HuH-7 (cell line): ENCODE measurements at places on chromosomes 7 and 10.

DNA sequence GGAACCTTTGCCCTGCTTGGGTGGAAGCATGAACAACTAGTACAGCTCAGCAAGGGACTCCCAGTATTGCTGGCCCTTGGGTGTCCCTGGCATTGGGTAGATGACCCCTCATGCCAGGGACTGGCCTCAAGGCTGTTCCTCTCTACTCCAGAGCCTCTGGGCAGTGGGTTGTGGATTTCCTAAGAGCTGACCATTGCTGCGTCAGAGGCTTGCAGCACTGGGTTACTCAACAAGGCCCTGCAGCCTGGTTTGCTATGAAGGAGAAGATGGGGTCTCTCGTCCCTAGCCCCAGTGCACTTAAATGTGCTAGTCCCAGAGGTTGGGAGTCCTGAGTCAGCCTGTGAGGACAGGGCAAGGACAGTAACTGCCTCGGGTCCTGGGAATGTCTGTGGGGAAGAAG lies 2.5 kb downstream of the VSIR start:
- no peak for DNase-seq

GRCh38 chr10:106793617-106794016 lies 370.9 kb downstream of the SORCS1 start:
- no peak for DNase-seq

DNA sequence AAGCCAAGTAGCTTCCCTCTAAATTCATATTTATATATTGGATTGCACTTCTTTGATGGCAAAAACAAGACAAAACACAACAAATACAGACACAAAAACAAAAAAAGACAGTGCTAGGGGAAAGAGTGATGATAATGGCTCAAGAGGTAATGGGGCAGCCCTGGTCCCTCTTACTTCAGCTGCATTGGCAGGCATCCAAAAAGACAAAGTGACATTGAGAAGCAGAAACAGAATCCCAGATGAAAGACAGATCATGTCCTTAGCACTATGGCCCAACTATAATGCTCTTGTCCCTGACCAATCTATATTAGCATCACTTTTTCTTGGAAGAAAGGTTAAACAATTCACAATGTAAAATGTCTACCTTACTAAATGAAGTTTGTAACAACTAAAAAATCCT lies 76.2 kb downstream of the GPR85 start:
- DNase-seq = no peak

DNA sequence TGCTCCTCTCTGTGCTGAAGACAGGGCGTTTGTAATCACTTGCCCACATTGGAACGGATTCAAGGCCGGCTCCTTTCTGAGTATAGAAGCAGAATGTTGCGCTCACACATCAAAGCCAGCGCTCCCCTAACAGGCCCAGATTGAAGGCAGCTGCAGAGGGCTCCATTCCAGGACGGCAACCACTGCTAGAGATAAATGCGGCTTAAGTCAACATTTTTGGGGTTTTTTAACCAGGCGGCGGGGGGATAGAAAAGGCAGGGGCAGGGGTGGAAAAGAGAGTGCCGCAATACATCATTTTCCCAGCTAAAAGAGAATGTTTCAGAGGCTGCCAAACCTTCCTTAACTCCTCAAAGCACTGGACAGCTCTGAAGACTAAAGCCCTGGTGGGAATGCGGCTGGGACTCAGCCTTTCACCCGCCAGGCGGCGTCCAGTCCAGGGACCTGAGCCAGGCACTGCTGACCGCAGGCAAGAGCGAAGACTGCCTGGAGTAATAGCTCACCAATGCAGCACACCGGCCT lies 189.6 kb downstream of the TNS3 start:
- DNase-seq = no peak

DNA sequence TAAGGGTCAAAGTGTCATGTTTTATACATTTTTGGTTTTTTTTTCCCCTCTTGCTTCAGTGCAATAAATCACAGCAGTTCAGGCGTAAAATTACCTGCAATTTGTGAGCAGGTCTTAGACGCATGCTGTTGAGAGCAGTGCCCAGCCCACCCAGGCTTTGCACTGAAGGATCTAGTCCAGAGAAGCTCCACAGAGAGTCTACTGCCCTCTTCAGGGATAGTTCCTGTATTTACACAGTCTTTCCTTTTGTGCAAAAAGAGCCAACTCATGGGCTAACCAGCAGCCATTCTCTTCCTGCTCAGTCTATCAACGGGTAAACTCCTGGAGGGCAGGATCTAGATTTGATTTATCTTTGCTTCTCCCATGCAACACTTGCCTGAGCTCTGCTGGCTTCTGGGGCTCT lies 82.2 kb upstream of the NAMPT start:
- DNase-seq = peak; percentile 23

DNA sequence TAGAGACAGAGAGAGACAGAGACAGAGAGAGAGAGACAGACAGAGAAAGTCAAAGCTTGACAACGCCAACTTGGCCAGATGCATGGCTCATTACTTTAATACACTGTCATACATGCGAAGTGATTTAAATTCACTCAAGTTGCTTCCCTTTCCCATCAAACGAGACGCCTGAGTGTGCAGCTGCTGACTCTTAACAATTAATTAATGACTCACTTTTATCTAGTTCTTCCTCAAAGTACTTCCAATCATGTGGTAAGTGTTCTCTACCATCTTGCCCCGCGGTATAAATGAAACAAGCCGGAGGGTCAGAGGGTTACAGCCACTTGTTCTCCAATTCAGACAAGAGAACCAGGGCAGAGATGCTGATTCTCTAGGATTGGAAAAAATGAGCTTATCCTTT lies 90.8 kb downstream of the SFMBT2 start:
- DNase-seq = no peak

DNA sequence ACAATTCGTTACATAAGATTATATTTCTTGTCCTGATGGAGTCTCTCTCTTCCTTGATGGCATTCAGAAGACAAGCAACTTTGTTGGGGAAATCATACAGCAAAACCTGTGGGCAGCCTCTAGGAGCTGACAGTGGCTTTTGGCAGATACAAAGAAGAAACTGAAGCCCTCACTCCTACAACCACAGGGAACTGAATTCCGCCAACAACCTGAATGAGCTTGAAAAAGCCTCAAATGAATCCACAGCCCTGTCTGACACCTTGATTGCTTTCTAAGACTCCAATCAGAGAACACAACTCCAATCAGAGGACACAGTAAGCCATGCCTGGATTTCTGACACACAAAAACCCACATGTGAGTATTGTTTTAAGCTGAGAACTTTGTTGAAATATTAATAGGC lies 576.8 kb upstream of the LRRTM3 start:
- DNase-seq = no peak

- DNase-seq = no peak
Observed at GRCh38 chr10:96188421-96188820, 58.3 kb downstream of the ZNF518A start.

GRCh38 chr10:112758961-112759360 lies 191.1 kb upstream of the TCF7L2 start:
- DNase-seq = no peak
